Activated CD8-positive, alpha-beta memory T cell treated with anti-CD3 and anti-CD28 coated beads, Interleukin-2, amount 10 ng/mL, durations not matched to agents 7 days and 5 days (primary cell): ENCODE measurements at places on chromosomes 5 and 9. TPM values are rescaled to one million over a fixed set of nuclear protein-coding genes. Genes with fewer than 3 reads are reported as not detected.

Gene RXRA
- 1.5 TPM for total RNA-seq

Gene ROR2
- total RNA-seq, result 3.0 TPM

Gene TXNDC8
- total RNA-seq, result not detected

Gene CDC37L1
- 10.1 TPM for total RNA-seq

Gene UHRF2
- total RNA-seq, result 86.4 TPM

Gene MSMP
- total RNA-seq, result not detected

Gene TRUB2
- 22.3 TPM for total RNA-seq

Gene FAM78A
- total RNA-seq, result 76.8 TPM
